ENCODE measurements at places on chromosomes 12 and 14.
A peak's percentile ranks its signal among the peaks of the same experiment; 100 is the strongest.

DNA sequence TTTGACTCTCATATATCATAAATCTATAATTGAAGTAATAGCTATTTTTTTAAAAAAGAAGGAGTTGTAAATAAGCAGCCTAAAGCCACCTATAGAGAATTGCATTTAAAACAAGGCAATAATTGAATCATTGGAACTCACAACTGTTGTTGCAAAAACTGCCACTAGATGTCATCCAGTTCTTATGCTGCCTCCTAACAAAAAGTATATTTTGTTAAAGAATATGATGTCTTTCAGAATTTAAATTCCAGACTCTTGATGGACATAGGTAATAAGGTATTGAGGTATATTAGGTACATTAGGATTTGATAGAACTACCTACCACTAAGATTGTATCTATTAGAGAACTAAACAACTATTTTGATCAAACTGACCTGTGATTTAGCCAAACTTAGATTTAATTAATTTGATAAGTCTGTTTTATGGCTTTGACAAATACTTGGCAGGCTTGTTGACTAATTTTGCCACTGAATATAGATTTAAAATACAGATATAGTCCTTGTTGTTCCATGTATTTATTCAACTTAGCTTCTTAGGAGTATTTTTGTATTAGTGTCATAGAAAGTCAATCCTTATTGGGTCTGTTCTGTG lies 401.4 kb downstream of the RPL10L start:
- no peak for DNase-seq

- DNase-seq, result no peak
Measured at GRCh38 chr14:67622675-67623074, 3.0 kb downstream of the ARG2 start.

DNA sequence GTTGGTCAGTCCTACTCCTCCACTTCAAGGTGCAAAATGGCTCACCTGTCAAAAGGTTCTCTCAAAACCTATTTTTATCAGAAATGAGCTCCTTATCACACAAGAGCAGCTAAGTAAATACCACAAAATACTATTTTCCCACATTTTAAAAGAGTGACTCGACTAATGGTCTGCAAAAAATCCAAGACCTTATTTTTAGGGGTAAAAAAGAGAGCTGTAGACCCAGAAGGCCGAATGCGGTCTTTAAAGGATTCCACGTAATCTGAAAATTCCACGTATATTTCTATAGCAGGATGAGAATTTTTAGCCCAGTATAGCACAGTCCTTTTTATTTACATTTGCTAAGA lies 3.8 kb downstream of the C14orf93 start:
- no peak for DNase-seq

- no peak for DNase-seq
Measured at GRCh38 chr14:36553656-36554260, 28.7 kb downstream of the NKX2-8 start.

DNA sequence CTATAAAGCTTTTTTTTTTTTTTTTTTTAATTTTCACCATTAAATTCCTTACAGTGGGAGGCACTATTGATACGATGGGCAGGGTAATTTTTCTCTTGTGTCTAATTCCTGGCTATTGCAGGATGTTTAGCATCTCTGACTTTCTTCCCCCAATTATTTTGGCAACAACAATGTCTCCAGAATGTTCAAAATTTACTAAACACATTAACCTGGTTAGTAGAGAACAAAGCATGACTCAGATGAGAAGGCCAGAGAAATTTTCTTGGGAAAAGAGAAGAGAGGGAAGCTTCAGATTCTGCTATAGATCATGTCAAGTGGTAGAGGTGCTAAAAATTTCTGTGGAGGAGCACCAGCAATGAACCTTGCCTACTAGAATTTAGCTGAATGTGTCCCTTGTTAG lies 171.5 kb upstream of the PRICKLE1 start:
- no peak for DNase-seq

GRCh38 chr14:71985538-71986189 lies 53.4 kb downstream of the RGS6 start:
- no peak for DNase-seq

DNA sequence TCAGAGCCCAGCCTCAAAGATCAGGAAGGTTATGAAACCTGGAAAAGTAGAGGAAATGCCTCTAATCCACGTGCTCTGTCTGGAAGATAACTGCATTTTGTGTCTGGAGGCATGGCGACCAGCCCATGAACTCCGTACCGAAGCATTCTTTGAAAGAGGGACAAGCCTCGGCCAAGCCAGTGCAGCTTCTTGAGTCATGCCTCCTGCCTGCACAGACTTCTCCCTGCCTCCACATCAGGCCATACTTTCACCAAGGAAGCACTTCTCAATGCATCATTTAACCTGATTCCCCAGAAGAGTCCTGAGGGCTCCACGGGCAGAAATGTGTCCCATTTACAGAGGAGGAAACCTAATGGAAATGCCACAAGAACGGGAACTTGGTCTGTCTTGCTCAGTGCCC lies 3.4 kb downstream of the ACTN1 start:
- no peak for DNase-seq

DNA sequence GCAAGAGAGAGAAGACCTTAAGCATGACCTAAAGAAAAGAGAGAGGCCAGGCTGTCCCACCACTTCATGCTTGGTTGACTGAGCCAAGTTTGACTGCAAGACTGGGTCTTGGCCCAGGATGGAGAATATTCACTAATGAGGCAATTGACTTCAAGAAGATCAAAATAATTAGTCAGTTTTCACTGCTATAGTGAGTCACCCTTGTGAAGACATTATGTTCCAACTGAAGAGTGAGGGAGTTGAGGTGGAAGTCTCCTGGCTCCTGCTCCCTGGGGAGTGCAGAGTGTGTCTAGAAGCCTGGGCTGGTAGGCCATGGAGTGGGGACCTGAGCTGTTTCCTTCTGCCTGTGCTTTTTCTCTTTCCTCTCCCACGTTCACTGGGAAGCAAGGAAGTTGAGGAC lies 117.6 kb downstream of the CACNA1C start:
- DNase-seq, result peak; percentile 25

DNA sequence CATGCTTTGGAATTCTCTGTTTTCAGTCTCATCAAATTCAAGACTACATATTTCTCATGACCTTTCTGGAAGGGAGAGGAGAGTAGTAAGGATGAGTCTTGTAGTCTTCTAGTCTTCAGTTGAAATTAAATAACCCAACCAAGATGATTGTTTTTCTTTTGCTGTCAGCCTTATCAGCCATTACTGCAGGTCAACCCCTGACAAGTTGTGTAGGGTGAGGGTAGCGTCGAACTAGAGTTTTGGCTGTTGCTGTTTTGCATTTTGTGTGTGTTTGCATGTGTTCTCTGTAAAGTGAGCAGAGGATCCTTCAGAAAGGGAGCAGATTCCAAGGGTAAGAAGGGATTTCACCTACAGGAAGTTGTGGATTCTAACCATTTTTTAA lies 28.4 kb downstream of the DIP2B start:
- DNase-seq, result no peak

- DNase-seq, result no peak
Measured at GRCh38 chr12:5242440-5242839, 189.5 kb upstream of the NTF3 start.

DNA sequence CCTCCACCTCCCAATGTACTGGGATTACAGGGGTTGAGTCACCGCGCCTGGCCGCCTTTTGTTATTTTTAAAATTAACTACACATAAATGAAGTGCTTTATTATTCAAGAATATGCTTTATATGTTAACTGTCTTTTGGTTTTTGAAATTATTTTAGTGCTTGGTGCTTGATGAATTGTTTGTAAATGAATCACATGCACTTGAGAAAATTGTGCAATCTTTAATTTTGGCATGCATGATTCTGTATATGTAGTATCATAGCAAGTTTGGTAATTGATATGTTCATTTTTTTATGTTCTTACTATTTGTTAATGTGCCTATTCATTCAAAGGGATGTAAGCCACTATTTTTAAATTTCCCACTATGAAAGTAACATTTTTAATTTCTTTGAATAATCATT lies 440.9 kb downstream of the NAV3 start:
- no peak for DNase-seq

DNA sequence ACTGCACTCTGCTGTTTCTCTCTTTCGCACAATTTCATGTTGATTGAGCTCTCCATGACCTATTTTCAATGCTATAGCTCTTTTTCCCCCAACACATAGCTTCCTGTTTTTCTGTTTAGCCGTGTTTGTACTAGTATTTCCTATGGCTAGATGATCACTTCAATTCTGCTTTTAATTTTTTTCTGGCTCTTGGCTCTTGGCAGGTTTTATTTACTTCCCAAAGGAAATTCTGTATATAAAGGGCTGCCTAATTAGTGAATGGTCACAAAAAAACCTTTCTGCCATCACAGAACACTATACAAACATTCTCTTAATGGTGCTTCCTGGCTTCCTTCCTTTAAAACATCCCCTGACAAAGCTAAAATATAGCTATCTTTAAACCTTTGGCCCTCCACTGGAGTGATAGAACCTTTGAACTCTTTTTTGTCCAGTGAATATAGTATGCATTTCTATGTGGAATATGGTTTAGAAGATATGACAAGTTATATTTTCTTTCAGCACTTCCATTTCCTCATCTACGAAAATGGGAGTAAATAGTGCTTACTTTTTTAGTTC lies 88.2 kb downstream of the RASSF9 start:
- no peak for DNase-seq

- DNase-seq, result no peak
Measured at GRCh38 chr14:68970038-68970612, 9.0 kb downstream of the ACTN1 start.

DNA sequence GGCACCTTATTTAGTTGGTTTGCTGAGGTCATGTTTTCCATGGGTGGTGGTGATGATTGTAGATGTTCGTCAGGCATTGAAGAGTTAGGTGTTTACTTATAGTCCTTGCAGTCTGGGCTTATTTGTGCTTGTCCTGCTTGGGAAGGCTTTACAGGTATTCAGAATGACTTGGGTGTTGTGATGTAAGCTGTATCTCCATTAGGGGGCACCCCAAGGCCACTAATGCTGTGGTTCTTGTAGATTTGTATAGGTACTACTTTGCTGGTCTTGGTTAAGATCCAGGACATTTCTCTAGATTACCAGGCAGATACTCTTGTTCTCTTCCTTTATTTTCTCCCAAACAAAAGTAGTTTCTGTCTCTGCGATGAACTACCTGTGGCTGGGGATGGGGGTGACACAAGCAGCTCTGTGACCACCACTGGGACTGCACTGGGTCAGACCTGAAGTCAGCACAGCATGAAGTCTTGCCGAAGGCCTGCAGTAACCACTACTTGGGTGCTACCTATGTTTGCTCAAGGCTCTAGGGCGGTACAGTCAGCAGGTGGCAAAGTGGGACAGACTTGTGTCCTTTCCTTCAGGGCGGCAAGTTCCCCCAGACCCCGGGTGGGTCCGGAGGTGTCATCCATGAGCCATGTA lies 35.8 kb upstream of the FBXO33 start:
- DNase-seq, result no peak

DNA sequence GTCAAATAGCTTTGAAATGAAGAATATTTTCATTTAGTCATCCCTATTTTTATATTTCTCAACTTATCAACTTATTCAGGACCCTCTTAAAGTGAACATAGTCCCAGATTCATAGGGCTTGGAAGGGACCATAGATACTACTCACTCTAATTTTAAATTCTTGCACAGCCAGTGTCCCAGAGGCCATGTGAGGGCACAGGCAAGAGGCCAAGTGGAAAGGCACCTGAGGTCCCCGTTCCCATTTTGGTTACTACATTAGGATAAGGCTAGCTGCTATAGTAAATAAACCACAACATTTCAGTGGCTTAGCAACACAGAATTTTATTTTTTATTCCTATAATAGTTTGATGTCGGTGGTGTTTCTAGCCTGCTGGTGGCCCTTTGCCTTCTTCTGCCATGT lies 227.8 kb downstream of the SPTSSA start:
- DNase-seq, result no peak

DNA sequence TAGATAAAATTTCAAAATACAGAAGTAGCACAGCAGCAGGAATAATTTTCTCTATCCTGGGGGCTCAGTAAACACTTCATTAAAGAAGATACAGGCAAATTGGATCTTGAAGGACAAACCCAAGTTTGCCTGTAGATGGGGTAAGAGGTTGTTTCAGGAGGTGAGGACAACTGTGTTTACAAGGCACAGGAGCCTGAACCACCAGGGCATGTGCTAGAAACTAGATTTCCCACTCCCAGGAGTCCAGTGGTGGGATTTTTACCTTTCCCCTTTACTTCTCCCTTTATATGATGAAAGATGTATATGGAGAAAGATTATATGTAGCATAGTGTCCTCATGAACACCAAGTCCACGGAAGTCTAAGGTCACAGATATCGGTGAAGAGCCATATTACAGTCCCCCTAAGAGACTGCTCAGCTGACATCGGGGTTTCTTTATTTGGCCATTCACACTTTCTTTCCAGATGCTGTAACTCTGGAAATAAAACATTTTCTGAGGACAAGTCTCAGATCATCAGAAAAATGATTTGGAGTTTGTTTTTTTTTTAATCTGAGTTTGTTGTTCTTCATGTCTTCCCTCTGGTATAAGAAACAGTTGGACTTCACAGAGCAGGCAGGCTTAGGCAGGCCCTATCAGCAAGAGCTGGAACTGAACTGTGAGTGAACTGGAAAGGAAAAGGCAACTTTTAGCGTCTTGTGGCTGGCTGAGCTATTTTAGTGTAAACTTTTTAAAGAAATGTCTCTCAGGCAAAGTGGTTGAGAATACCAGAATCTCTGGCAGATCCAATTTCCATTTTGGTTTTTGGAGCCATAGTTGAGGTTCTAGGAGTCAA lies 8.0 kb upstream of the EVL start:
- no peak for DNase-seq

DNA sequence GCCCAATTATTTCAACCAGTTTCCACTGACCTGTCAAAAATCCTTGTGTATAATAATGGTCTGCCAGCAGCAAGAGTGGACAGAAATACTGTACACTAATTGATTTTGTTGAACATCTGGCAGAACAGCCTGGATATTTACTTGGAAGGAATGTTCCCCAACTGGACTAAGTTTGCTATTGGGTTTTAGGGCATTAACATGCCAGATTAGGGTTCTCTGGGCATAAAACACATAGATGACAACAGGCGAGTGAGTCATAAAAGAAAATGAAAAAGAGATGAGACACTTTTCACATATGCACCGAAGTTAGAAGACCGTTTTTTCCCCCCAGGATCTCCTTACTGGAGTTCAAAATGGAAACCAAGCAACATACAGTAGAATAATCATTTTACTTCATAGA lies 236.3 kb upstream of the NAV3 start:
- DNase-seq, result no peak

DNA sequence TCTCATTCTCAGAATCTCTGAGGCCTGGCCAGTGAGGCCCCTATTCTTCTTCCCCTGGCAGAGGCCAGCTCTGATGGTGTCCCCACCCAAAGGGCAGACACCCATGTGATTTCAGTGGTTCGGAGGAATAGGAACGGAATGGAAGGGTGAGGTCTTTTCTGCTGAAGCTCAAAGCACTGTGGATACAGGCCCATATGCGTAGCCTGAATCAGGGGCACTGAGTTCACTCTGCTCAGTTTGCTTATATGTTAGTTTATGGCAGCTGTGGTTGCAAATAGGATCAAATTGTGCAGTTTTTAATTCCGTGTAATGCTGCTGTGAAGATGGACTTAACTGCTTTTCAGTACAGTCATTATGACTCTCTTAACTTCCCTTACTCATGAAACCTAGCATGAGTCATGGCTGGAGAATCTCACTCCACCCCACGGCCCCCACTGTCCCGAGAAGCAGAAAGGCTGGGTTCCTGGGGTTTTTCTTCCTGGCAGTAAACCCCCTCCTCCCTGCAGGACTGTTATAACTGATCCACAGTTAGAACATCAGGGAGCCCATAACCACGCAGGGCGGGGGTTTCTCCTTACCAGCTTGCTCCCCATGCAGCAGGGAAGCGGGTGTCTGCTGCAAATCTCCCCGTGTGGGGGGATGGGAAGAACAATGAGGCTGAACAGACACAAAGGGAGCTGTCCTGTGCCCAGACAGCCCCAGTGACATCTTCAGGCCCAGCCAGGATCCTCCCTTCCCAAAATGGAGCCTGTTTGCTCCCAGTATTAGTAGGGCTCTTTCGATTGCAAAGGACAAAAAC lies 122.7 kb downstream of the SLC38A6 start:
- peak; percentile 42 for DNase-seq

All from thoracic aorta (tissue), 2 donors.